CD14-positive monocyte (primary cell): ENCODE measurements at places on chromosomes 5 and 9. TPM values are rescaled to one million over a fixed set of nuclear protein-coding genes. Genes with fewer than 3 reads are reported as not detected.

Gene C9orf85
- polyA plus RNA-seq = 6.4 TPM

Gene SLCO6A1
- polyA plus RNA-seq = not detected

Gene SPATA31E1
- polyA plus RNA-seq = 0.01 TPM in 1 of 2 replicates, not detected in the other

Gene ITGA1
- 0.05 and 0.33 TPM in 2 replicates for polyA plus RNA-seq

Gene PCDHGA2
- polyA plus RNA-seq = not detected in 2 replicates

Gene BRINP1
- polyA plus RNA-seq = not detected

Gene RETREG1
- polyA plus RNA-seq = 6.4 TPM

Gene SH3PXD2B
- polyA plus RNA-seq = 0.43 and 0.77 TPM in 2 replicates

Gene OCLN
- 0.03 TPM for polyA plus RNA-seq

Gene NTNG2
- 5.0 TPM for polyA plus RNA-seq

Gene SLC6A7
- polyA plus RNA-seq = not detected

Gene STK32A
- polyA plus RNA-seq = not detected

Gene STC2
- not detected in 2 replicates for polyA plus RNA-seq

Gene MYOT
- not detected for polyA plus RNA-seq

Gene TTC33
- polyA plus RNA-seq = 11.7 TPM

Gene TMEM215
- polyA plus RNA-seq = not detected

Gene NUTM2G
- not detected for polyA plus RNA-seq

DNA sequence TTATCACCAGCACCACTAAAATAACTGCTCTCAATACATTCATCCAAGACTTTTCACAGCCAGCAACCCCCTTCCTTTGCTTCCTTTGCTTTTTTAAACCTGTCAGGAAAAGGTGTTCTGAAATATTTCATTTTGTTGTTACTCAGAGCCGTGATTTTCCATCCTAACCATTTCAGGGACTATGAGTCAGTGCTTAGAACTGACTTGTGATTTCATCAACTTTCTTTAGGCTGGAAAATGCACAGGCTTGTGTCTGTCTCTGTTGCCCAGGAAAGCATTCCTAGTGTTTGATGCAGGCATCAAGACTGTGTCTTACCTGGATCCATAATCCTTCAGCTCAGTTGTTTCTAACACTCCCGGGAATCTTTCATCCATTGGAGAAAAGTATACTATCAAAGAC lies 805.6 kb downstream of the BRINP1 start:
- DNase-seq = no peak

DNA sequence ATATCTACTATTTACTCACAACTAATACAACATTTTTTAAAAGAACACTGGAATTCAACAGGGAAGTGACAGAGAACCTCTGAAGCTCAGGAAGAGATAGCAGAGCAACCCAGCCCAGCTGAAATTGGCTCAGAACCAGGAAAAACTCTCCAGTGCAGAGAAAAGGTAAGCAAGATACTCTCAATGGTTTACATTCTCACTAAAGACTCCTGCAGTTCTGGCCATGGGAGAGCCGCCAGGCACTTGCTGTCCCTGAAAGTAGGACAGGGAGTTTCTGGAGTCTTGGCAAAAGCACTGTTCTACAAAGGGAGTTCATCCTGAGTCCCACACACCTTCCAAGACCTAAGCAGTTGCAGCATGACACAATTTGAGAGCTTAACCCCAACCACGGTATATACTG lies 330.8 kb downstream of the TRIM36 start:
- no peak for DNase-seq

GRCh38 chr5:159480849-159481248 lies 150.6 kb upstream of the IL12B start:
- no peak for DNase-seq

DNA sequence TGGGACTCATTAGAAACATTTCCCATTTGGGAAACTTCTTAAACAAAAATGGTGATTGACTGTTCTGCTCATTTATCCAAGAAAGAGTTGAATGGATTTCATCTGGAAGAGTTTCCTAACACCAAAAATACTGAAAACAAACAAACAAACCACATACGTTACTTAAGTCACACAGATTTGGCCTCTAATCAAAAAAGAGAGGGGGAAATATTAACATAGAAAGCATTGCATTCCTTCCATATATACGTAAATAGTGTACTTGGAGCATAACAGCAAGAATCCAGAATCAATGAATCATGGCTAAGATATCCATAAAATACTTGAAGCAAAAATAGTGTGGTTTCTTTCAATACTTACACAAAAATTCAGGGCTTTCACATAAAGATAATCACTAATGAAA lies 189.8 kb upstream of the MAP3K1 start:
- DNase-seq = no peak

- no peak for DNase-seq
Observed at GRCh38 chr5:82160948-82161347, 117.2 kb downstream of the RPS23 start.

DNA sequence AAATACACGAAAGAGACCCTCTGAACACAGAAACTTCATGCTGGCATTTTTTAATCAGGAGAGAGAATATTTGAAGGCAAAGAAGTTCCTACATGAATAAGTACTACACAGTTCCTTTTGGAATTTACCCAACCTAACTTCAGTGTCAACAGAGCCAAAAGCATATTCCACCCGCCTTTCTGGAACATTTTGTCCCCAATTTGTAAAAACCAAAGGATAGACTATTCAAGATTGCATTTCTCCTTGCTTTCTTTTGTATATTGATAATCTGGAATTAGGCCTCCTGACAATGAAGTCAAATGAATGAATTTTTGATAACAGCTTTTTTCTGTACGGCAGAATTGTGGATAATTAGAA lies 39.4 kb upstream of the TRAF1 start:
- DNase-seq = no peak

- peak; percentile 49 for DNase-seq
Observed at GRCh38 chr9:22241611-22242010, 205.0 kb upstream of the DMRTA1 start.

GRCh38 chr5:173015598-173016455 lies 32.3 kb downstream of the ATP6V0E1 start:
- no peak for DNase-seq

GRCh38 chr5:14218480-14218879 lies 75.3 kb downstream of the TRIO start:
- no peak for DNase-seq

- DNase-seq = no peak
Observed at GRCh38 chr9:89878003-89878411, 273.2 kb downstream of the GADD45G start.

DNA sequence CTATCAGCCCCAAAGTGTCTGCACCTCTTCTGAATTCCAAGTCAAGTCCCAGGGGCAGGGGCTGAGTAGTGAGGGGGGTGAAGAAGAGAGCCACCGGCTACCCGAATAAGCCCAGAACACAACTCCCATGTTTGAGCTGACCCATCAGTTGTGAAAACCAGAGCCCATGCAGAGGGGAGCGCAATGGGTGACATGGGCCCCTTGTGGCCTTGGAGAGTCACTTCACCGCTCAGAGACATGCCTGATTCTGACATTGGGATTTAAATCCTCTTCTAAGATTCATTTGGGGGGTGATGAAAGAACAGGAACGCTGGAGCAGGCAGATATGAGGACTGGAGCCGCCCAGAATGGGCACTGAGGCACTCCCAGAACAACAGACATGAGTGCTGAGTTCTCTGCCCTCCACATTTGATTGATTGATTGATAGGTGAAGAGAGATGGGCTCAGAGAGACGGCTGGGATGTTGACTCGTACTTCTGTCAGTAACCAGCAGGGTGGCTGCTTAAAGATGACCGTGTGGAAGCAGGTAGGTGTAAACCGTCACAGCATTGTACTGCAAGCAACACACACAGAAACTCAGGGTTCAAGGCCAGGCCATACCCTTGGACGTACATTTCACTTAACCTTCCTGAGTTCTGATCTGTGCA lies 74.3 kb downstream of the GPR21 start:
- no peak for DNase-seq

DNA sequence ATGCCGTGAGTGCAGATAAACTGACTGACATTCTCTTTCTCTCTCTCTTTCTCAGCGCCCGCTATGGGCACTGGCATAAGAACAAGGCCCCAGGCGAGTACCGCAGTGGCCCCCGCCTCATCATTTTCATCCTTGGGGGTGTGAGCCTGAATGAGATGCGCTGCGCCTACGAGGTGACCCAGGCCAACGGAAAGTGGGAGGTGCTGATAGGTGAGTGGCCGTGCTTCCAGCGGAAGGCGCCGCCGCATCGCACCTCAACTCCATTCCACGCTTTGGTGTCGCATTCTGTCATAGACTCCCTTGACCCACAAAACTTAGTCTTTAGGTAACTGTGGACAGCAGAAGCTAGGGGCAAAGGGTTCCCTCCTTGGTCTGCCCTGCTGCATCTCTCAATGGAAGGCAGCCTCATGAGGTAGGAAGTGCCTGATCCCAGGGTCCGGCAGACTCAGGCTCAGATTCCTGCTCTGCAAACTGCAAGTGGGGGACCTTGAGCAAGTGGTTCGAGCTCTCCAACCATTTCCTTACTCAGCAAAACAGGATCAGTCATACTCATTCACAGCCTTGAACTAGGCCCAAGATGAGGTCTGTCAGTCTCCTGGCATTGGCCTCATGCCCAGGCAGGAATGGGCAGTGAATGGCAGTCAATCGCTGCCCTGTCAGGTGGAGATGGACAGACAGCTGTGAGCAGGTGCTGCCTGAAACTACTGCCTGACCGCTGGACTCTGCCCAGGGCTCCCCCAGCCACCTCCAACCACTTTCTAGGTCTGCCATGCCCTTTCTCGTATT lies 24.2 kb upstream of the CFAP157 start:
- DNase-seq = no peak

- no peak for DNase-seq
Observed at GRCh38 chr5:68215898-68216244, 315 bp downstream of the PIK3R1 start.

- no peak for DNase-seq
Observed at GRCh38 chr5:121019734-121020133, 555.6 kb downstream of the PRR16 start.

DNA sequence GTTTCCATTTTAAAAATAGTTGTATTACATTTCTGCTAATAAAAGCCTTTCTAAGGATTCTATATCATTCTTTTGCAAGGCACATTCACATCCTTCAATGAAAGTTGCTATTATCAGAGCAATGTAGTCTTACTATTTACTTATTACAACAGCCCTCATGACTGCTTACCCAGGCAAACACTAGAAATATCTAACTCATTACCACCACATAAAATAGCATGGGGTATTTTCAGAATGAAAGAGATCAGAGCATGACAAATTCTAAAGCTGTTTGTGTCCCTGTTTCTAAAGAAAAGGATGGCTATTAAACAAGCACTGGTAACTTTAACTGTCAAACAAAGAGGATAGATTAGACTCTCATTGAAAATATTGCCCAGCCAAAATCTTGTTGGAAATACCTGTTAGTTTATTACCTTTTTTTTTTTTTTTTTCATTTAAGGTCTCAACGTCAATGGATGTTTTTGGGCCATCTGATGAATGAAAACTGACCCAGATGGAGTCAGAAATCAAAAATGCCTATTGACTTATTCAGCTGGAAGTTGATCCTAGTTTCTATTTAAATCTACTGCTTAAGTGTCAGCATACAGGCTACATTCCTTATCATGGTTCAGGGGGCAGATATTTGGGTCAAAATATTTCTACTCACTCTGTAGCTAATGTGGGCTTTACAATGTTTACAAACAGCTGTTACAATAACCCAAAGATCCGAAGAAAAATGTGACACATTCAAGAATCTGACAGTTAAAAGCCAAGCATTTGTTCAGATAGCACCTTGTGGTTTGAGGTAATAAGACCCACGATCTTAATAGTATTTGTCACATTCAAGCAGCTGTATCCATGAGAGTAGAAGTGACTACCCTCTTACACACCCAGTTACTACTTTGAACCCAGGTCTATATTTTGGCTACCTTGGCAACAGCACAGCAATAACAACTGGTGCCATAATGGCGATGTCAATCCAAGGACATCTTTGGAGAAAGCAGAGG lies 554.8 kb upstream of the MEF2C start:
- no peak for DNase-seq

- DNase-seq = no peak
Observed at GRCh38 chr5:60809891-60810425, 34.1 kb downstream of the ELOVL7 start.

GRCh38 chr9:1978941-1979340 lies 36.2 kb upstream of the SMARCA2 start:
- no peak for DNase-seq

- DNase-seq = no peak
Observed at GRCh38 chr5:96035796-96036195, 74.1 kb upstream of the ELL2 start.

DNA sequence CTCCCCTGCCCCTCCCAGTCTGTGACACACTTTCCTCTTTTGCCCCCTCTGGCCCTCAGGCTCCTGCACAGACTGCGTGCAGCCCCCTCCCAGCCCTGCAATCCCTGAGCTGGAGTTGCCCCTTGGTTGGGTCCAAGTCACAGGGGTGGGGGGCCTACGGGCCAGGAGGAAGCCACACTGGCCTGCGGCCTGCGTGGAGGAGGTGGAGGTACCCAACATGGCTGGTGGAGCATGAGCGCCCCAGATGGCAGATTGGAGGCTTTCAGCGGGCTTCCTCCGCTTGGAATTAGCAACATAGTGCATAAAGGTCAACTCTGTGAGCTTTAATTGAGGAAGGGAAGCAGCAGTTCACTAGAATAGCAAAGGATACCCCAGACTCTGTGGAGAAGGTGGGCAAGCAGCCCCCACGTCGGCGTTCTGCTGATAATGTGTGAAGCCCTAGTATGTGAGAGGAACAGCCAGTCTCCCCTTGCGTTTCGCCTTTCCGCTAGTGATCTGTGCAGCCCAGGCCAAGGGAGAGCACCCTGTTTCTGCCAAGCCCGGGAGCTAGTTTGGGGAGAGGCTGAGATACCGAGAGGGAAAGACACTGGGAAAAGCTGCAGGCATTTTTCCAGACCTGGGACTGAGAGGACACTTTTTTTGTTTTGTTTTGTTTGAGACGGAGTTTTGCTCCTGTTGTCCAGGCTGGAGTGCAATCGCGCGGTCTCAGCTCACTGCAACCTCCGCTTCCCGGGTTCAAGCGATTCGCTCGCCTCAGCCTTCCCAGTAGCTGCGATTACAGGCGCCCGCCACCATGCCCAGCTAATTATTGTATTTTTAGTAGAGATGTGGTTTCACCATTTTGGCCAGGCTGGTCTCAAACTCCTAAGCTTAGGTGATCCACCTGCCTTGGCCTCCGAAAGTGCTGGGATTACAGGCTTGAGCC lies 35.3 kb upstream of the MACIR start:
- no peak for DNase-seq

GRCh38 chr5:158619083-158619788 lies 480.5 kb downstream of the EBF1 start:
- DNase-seq = no peak

- DNase-seq = no peak
Observed at GRCh38 chr9:94819161-94819687, 92.7 kb downstream of the AOPEP start.

- peak; percentile 57 for DNase-seq
Observed at GRCh38 chr9:93958819-93959682, 3.9 kb upstream of the BARX1 start.

DNA sequence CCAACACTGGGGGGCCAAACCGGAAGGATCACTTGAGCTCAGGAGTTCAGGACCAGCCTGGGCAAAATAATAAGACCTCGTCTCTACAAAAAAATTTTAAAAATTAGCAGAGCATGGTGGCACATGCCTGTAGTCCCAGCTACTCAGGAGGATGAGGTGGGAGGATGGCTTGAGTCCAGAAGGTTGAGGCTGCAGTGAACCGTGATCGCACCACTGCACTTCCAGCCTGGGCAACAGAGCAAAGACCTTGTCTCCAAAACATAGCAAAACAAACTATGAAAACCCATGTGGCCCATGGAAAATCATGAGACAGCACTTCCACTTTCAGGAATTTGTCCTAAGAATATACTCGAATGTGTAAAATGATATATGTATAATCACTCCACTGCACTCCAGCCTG lies 6.1 kb downstream of the SETX start:
- no peak for DNase-seq

GRCh38 chr9:27539479-27540441 lies 10.1 kb upstream of the MOB3B start:
- DNase-seq = peak; percentile 48
